ENCODE measurements at places on chromosomes 2 and 18. TPM values are rescaled to one million over a fixed set of nuclear protein-coding genes. Genes with fewer than 3 reads are reported as not detected.

DNA sequence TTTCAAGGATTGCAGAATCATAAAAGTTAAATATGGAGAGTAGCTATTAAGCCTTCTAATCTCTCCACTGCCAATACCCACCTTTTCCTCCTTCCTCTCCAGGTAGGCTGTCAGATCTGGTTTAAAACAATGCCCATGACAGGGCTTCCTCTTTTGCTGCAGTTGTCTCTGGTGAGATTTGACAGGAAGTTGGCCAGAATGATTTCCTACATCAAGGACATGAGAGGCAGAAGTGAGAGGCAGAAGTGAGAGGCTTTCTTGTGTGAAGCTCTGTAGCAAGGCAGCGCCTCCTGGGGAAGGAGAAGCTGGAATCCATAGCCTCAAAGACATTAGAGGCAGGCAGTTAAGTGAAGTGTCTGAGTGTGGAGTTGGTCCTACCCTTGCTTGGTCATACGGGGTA lies 385.7 kb downstream of the HRH4 start:
- H3K4me1 ChIP-seq, result no peaks in the 10 kb centered on the region
- H3K27ac ChIP-seq, result no peak overlapping the region
- H3K4me3 ChIP-seq, result no peak overlapping the region
- peaks cover 3% of the 10 kb centered on the region for H3K27me3 ChIP-seq
- H3K36me3 ChIP-seq, result no peaks in the 10 kb centered on the region
- no peak for DNase-seq

AGXT gene
- total RNA-seq, result 0.36 TPM

TUBA4B gene
- not detected for total RNA-seq

CDH7 gene
- total RNA-seq, result not detected

DNA sequence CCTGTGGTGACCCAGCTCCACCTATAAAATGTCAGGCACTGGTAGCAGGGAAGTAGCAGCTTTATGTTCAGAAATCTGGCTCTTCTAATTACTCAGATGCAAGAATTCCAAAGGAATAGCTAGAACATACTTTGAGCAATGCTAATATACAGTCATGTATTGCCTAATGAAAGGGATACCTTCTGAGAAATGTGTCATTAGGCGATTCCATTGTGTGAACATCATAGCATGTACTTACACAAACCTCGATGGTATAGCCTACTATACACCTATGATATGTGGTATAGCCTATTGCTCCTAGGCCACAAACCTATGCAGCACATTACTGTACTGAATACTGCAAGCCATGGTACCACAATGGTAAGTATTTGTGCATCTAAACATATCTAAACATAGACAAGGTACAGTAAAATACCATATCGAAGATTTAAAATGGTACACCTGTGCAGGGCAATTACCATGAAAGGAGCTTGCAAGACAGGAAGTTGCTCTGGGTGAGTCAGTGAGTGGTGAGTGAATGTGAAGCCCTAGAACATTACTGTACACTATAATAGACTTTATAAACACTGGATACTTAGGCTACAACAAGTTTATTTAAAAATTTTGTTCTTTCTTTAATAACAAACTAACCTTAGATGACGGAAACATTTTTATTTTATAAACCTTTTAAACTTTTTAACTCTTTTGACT lies 50.3 kb upstream of the ETAA1 start:
- H3K36me3 ChIP-seq, result no peaks in the 10 kb centered on the region
- no peak overlapping the region for H3K4me3 ChIP-seq
- H3K27ac ChIP-seq, result no peak overlapping the region
- DNase-seq, result no peak
- no peaks in the 10 kb centered on the region for H3K4me1 ChIP-seq

DNA sequence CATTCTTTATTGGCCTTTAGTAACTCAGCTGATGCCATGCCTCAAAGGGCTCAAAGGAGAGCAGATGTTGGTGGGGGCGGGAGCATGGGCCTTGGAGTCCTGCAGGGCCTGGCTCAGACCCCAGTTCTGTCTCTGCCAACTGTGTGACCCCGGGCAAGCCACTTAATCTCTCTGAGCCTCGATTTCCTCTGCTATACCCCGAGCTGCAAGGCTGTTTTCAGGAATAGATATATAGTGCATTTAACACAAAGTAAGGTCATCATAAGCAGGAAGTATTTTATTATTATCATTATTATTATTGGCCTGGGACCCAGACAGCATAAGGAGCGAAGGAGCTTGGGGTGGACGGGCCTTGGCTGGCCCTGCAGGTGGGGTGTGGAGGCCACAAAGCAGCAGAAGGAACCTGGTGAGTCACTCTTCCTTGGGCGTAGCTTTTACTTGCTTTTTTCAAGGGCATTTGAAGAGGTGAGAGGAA lies 162.7 kb downstream of the INHBB start:
- H3K27me3 ChIP-seq, result no peaks in the 10 kb centered on the region
- H3K4me1 ChIP-seq, result no peaks in the 10 kb centered on the region
- H3K4me3 ChIP-seq, result no peak overlapping the region
- no peaks in the 10 kb centered on the region for H3K36me3 ChIP-seq
- H3K27ac ChIP-seq, result no peak overlapping the region
- DNase-seq, result no peak

DNA sequence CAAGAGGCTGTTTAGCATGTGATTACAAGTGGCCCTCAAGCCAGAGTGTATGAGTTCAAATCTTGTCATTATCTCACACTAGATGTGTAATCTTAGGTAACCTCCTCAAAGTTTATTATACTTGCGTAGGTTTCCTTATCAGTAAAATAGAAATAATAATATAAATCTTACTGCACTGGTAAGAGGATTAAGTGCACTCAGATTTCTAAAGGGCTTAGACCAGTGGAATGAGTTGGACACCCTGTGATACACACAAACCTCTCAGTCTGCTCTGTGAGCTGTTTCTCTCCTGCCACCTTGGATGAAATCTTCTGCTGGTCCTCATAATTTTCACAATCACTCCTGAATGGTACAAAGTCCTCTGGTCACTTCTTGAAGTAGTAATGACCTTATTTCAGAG lies 145.4 kb upstream of the ZNF516 start:
- no peak overlapping the region for H3K27ac ChIP-seq
- H3K36me3 ChIP-seq, result no peaks in the 10 kb centered on the region
- no peak for DNase-seq
- no peak overlapping the region for H3K4me3 ChIP-seq
- no peaks in the 10 kb centered on the region for H3K4me1 ChIP-seq

- H3K4me3 ChIP-seq, result no peak overlapping the region
- H3K4me1 ChIP-seq, result no peaks in the 10 kb centered on the region
- H3K27me3 ChIP-seq, result peaks cover 18% of the 10 kb centered on the region
- no peaks in the 10 kb centered on the region for H3K36me3 ChIP-seq
- DNase-seq, result no peak
- H3K27ac ChIP-seq, result no peak overlapping the region
Measured at GRCh38 chr2:239552213-239552926, 151.6 kb upstream of the HDAC4 start.

GRCh38 chr2:128753321-128753720 lies 434.7 kb upstream of the HS6ST1 start:
- 0 out of 2 replicates have a peak, but pooled peaks cover 3% of the 10 kb centered on the region for H3K4me1 ChIP-seq
- H3K27ac ChIP-seq, result no peak overlapping the region
- H3K27me3 ChIP-seq, result no peaks in the 10 kb centered on the region

GRCh38 chr2:85994421-85994777 lies 105.6 kb upstream of the ST3GAL5 start:
- H3K4me1 ChIP-seq, result no peaks in the 10 kb centered on the region
- H3K27me3 ChIP-seq, result no peaks in the 10 kb centered on the region
- DNase-seq, result no peak
- H3K36me3 ChIP-seq, result no peaks in the 10 kb centered on the region
- H3K27ac ChIP-seq, result no peak overlapping the region

GRCh38 chr2:189222468-189223105 lies 43.0 kb upstream of the COL5A2 start:
- H3K36me3 ChIP-seq, result no peaks in the 10 kb centered on the region
- DNase-seq, result no peak
- H3K27ac ChIP-seq, result peak overlapping the region; percentile 73
- H3K4me3 ChIP-seq, result peak overlapping the region; percentile 17

DNA sequence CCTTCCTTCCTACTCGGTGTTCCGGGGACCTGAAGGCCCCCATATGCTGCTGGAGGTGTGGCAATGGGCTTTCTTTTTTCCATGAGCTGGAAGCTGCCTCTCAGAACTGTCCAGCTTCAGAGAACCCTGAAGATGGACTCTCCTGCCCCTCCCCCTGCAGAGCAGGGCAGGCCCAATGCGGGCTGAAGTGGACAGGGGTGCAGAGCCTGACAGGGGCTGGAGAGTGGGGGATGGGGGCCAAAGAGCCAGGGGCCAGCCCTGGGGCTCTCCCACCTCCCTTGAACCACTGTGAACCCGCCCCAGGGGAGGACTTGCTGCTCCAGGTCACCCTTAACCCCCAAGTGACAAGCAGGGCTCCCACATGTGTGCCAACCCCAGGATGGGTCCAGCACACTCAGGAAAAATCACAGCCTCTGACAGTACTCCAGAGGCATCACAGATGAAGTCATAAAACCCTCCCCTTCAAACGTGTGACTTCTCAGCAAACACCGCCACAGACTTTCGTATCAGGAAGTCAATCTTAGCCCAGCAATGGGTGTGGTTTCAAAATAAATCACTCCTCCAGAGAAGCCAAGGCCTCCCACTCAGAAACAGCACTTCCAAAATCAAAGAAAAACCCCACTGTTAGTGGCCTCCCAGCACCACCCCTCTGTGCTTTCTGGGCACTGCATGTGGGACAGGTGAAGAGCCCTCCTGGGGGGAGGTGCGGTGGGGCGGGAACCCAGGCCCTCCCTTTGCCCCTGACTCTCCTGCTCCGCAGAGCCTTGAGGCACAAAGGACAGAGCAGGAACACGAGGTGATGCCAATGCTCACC lies 135.8 kb downstream of the HDAC4 start:
- H3K27ac ChIP-seq, result peak overlapping the region; percentile 34
- no peak overlapping the region for H3K4me3 ChIP-seq
- H3K4me1 ChIP-seq, result peaks cover 26% of the 10 kb centered on the region
- no peaks in the 10 kb centered on the region for H3K36me3 ChIP-seq

DNA sequence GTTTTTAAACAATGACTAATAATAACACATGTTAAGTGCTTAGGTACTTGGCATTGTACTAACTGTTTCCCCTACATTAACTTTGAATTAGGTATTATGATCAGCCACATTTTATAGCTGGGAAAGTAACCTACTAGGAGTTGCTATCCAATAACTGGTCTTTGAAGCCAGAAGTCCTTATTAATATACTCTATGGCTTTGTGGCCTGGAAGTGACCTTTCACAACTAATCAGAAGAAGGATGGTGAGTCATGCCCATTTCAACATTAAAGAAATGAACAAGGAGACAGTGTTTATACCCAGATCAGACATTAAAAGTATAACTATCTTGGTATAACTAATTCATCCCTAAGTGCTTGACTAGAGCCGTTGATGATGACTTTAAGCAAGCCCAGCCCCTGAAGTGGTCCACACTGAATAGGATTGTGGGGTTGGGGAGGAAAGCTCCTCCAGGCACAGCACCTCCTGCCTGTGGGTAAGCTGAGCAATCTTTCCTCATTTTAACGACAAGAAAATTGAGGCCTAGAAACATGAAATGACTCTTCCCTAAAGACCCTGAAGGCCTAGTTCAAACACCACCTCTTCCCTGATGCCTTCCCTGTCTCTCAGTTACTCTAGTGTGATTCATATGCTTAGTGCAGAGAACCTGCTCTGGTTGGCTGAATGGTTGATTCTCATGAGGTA lies 71.6 kb upstream of the RFX8 start:
- no peak overlapping the region for H3K4me3 ChIP-seq
- no peak overlapping the region for H3K27ac ChIP-seq
- DNase-seq, result no peak
- H3K36me3 ChIP-seq, result no peaks in the 10 kb centered on the region
- no peaks in the 10 kb centered on the region for H3K4me1 ChIP-seq

DNA sequence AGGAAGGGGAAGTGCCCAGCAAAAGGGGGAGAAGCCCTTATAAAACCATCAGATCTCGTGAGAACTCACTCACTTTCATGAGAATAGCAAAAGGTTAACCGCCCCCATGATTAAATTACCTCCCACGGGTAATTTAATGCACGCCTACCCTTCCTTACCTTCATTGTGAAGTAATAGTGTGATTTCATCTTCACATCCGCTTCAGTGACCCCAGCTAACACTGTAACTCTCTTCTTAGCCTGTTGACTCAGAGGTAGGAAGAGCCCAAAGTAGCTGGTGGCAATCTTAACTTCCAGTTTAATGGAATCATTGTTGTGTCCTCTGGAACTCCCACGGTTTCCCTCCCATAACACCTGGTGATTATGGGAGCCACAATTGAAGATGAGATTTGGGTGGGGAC lies 120.5 kb downstream of the GULP1 start:
- no peak for DNase-seq
- no peak overlapping the region for H3K4me3 ChIP-seq
- H3K36me3 ChIP-seq, result no peaks in the 10 kb centered on the region
- H3K27me3 ChIP-seq, result no peaks in the 10 kb centered on the region
- no peak overlapping the region for H3K27ac ChIP-seq
- no peaks in the 10 kb centered on the region for H3K4me1 ChIP-seq

FBXO41 gene
- 6.5 TPM for total RNA-seq

CFAP221 gene
- total RNA-seq, result not detected

DNA sequence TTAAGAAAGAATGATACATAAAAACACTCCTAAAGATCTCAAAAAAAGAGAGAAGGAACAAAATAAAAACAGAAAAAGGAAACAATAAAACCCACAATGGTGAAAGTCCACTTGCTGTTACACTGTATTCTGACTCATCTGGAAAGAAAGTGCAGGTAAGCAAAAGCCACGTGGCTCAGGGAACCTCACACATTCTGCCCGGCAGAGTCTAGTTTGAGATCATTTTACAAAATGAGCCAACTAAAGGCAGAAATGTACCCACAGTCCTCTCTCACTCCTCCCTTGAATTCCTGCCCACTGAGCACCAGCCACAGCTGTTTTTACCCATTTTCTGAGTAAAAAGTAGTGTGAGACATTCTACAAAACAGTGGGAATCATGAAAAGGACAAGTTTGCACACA lies 10.0 kb downstream of the KCNH7 start:
- no peaks in the 10 kb centered on the region for H3K36me3 ChIP-seq
- H3K4me1 ChIP-seq, result no peaks in the 10 kb centered on the region
- no peaks in the 10 kb centered on the region for H3K27me3 ChIP-seq
- no peak for DNase-seq

DNA sequence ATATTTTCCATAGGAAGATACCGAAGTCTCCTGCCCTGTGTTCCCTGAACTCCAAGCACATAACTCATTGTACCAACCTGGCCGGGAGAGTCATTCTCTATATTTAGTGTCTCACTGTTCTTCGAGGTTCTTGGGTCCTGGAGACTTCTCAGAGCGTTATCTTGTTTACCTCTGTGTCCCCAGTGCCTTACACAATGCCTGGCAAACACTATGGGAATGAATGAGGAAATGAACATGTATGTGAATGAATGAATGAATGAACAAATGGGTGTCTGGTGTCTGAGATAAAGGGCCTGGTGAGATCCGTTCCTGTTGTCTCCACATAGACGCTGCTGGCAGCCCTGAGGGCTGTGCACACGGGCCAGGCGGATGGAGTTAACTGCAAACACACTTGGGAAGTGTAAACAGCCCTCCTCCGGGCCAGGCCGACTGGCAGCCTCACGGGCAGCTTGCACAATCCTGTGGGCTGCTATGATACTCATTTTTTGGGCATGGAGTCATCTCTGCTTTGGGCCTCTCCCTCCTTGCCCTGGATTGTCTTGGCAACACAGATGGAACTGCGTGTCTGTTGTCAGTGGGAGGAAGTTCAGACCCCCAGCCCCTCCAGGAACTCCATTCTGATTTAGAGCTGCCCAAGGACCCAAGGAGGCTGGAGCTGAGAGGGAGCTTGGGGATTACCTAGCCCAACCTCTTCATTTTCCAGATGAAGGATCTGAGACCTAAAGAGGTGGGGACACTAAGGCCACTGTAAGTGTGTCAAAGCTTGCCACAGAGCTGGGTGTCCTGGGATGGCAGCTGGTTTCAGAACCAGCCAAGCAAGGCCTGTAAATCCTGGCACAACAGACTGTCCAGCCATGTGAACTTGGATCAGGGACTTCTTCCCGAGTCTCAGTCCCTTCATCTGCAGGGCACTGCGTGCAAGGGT lies 124.4 kb downstream of the INHBB start:
- H3K27ac ChIP-seq, result no peak overlapping the region
- H3K27me3 ChIP-seq, result no peaks in the 10 kb centered on the region
- no peaks in the 10 kb centered on the region for H3K36me3 ChIP-seq

CHPF gene
- 17.5 TPM for total RNA-seq

Measured in Panc1 (cell line).